ENCODE measurements at places on chromosomes 7 and 10.

- DNase-seq, result no peak
Observed at GRCh38 chr10:35353395-35353794, 17.1 kb downstream of the CCNY start.

- no peak for DNase-seq
Observed at GRCh38 chr10:78762086-78762630, 306.6 kb upstream of the ZMIZ1 start.

- no peak for DNase-seq
Observed at GRCh38 chr7:5679813-5680473, 101.5 kb downstream of the RNF216 start.

- no peak for DNase-seq
Observed at GRCh38 chr7:101166648-101166908, 1.2 kb upstream of the VGF start.

GRCh38 chr10:46215426-46215825 is 71.4 kb upstream of the ANTXRL start:
- no peak for DNase-seq

DNA sequence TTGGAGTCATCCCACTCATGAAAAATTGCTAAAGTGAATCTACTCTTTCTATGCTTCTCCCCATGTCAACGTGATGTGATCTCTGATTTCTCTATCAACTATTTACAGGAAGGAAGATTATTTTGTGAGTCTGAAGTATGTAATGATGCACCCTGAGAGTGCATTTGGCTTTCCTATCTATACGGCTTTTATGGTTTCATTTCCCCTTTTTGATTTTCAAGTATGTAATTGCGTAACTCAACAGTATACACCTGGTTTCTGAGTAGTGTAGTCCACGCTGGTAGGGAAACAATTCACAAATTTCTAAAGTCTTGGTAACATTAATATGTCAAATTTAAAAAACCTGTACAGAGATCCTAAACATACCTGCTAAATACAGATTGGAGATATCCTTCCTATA is 194.7 kb upstream of the SEMA3A start:
- DNase-seq, result no peak

GRCh38 chr7:96637522-96637921 is 72.1 kb downstream of the SEM1 start:
- DNase-seq, result no peak

GRCh38 chr7:25402532-25402931 is 174.2 kb upstream of the NPVF start:
- DNase-seq, result no peak

- no peak for DNase-seq
Observed at GRCh38 chr10:3588816-3589215, 196.2 kb downstream of the KLF6 start.

DNA sequence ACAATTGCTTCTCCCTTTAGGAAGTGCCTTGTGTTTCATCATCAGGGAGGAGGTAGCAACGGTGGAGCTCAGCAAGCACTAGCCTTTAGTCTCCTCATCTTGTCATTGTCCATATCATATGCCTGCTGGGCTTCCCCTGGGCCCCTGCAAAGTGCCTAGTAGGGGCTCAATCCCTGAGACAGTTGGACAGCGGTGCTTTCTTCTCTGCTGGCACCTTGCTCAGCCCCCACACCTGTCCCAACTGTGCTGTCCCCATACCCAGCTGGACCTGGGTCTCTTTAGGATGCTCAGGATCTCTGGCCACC is 5.5 kb downstream of the SMARCD3 start:
- no peak for DNase-seq

DNA sequence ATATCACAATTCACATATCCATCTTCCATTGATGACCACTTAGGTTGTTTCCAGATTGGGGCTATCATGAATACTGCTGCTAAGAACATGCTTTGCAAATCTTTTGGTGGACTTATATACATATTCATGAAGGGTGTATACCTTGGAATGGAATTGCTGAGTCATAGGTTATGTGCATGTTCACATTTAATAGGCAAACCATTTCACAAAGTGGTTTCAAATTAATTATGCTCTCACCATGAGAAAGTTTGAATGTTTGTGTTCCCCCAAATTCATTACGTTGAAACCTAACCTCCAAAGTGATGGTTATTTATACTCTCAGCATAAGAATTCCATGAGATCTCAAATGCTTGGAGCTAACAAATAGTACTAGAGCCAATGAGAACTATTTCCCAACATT is 86.4 kb downstream of the VPS41 start:
- DNase-seq, result no peak

- DNase-seq, result no peak
Observed at GRCh38 chr10:63084690-63085382, 48.3 kb upstream of the NRBF2 start.

DNA sequence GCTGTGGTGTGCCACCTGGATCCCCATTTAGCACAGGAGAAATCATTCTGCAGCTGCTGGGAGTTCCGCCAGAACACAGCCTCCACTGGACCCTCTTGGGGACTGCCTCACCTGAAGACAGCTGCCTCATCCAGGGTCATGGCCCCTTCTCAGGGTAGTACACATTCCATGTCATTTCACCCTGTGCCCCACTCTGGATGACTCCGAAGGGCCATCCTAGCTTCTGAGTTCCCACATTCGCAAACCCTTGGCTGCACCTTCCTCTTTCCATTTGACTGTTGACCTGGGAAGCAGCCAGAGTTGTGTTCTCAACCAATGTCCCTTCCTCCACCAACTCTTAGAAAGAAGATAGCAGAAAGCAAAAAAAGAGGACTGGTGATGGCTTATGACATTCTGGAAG is 125.6 kb upstream of the TBX20 start:
- DNase-seq, result no peak

GRCh38 chr7:157757211-157757610 is 420.4 kb downstream of the DNAJB6 start:
- DNase-seq, result no peak

- peak; percentile 30 for DNase-seq
Observed at GRCh38 chr7:40299097-40299496, 164.3 kb downstream of the SUGCT start.

DNA sequence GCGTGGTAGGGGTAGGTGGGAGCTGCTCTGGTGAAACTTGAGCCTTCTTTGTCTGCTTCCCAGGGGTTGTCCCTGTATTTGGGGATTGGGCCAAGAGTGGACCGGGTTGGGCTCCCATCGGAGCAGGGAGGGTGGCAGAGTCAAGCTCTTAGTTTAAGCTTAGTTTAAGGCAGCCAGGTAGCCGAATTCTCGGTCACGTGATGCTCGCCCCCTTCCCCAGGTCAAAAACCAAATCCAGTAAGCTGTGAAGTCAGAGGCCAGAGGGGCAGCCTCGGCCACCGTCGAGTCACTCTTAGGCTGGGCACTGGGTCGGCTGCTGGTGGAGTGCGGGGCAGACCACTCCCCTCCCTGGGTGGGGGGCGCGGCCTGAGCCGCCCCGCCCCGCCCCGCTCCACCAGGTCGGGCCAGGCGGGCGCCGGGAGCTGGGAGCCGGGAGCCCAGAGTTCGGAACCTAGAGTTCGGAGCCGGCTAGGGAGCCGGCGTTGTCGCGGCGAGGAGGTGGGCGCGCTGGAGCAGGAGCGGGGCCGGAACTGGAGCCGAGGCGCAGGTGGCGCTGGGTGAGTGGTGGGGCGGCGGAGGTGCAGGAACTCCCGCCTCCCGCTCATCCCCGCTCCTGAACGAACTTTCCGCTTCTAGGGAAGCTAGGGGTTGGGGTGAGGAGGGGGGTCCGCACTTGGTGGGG is 2.8 kb upstream of the LZTS2 start:
- no peak for DNase-seq

DNA sequence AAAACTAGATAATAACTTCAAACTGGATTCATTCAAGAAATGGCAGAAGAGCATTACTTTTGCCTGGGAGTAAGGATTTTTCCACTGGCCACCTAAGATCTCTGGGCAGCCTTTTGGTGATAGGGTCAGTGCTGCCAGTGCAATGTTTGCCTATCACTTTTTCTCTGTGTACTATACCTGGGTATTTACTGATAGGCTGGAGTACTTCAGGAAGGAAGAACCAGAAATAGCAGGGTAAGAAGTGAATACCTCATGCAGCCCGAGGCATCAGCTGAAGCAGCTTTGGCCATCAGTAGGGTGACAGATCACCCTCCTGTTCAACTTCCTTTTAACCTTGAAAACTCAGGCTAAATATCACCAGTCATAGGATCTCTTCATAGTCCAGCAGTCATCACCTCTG is 5.5 kb upstream of the PAPSS2 start:
- DNase-seq, result no peak

GRCh38 chr7:102286237-102287110 is at the start of gene SH2B2:
Gene SH2B2, plus strand, starts transcription at chr7:102286868. Its CDS starts 13,683 bp downstream, at chr7:102300551.
- no peak for DNase-seq

GRCh38 chr7:129066290-129067131 is 11.6 kb upstream of the TNPO3 start:
- peak; percentile 78 for DNase-seq

GRCh38 chr10:62266611-62267010 is 2.0 kb downstream of the RTKN2 start:
- DNase-seq, result no peak

- no peak for DNase-seq
Observed at GRCh38 chr10:73857446-73857845, 16.9 kb downstream of the CAMK2G start.

- DNase-seq, result no peak
Observed at GRCh38 chr10:99296605-99297004, 32.6 kb upstream of the CNNM1 start.

- no peak for DNase-seq
Observed at GRCh38 chr7:122628651-122629411, 70.1 kb downstream of the RNF133 start.

GRCh38 chr10:116720668-116721546 is 21.5 kb downstream of the HSPA12A start:
- no peak for DNase-seq

DNA sequence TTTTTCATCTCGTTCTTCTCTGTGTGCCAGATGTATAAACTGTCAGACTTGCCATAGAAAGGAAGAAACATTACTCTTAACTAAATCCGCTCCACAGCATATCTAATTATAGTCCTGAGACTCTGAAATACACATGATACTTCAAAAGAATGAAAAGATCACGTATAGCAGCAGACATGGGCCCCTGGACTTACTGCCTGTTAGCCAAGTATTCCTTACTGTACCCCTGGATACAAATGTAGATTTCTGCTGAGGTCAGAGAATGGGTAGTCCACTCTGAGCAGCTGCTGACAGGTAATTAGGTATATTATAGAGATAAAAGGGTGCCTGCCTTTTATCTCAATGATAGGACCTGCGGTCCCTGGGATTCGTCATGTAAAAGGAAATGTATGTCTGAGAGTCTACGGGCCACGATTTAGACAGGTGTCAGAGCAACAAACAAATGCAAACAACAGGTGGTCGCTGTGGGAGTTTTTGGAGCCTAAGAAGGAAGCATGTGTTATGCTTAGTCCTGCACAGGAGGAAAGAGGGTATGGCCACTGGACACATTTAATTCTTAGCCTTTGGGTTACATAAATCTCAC is 69.4 kb downstream of the VOPP1 start:
- DNase-seq, result no peak

DNA sequence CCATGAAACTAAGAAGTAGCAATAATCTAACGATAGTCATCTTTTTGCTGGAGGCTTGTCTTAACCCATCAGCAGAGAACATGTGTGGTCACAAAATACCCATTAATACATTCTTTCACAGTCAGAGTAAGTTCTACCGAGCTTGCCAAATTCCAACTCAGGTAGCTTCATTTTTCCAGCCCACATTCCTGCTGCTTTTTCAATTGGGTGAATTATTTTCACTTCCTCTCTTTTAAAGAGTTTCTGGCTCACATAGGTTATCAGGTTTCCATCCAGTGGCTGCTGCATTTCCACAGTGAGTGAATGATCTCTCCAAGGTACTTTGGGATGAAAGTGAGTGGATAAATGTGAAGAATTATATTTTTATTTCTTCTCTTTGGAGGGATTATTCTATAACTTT is 233.1 kb downstream of the SEMA3E start:
- DNase-seq, result no peak

DNA sequence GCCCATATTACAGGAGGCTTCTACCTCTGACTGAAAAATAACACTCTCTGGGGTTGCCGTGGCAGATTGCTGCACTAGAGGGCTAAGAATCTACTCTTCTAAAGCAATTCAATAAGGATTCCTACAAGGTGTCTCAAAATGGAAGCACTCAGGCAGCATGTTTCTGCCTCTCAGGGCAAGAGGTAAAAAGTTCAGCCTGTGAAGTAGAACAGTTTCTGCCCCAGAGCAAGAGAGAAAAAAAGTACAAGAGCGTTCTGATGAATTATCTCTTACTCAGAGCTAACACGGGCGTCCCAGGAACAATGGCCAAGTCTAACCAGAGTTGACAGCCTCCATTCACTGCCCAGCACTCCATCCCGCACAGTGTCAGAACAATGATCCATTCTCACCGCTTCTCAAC is 71.3 kb upstream of the TES start:
- DNase-seq, result no peak

DNA sequence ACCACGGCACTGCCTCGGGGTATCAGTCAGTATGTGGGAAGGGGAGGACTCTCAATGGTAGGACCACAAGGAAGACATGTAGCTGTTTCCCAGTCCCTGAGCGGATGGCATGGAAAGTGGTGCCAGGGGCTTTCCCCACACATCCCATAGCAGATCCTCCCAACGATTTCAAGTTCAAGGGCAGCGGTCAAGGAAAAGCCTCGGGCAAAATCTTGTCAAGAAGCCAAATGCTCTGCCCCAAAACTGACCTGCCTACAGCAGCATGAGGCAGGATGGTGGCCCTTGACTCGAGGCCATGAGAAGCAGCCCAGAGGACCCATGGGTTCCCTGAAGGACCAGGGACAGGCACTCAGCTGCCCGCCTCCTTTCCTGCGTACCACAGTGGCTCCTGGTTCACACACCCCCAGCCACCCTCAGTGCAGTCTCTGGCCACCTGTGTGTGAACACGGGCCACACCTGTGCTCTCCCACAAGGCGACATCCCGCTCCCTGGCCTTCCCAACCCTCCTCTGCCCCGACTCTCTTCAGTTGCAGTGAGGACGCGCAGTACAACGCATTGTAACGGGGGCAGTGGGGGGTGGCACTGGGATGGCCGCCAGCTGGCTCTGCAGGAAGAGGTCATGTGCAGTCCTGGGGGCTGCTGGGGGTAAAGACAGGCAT is 43.6 kb downstream of the CTBP2 start:
- DNase-seq, result no peak
